ENCODE measurements at places on chromosomes 2 and 18.

DNA sequence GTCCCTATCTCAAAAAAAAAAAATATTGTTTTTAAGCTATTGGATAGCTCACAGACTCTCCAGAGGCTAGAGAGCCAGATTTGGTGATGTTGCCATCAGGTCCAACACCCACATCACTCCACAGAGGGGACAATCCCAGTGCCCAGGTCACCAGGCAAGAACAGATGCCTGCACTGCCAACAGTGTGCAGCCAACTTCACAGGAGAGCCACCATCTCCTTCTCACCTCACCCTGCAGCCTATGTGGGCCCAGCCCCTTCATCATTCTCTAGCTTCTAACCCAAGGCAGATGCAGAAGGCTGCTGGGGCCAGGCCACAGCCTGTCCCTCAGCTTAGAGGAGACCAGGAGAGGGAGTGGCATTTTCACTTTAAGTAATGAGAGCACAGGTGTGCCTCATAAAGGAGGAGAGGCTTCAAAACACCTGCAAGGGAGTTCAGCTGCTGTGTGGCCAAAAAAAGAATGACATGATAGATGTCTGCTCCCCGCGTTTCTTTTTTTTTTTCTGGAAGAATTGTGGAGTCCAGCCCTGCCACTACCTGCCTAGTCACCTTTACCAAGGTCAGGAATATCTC, 98.0 kb upstream of the ZSWIM2 start:
- H3K4me1 ChIP-seq = no peaks in the 10 kb centered on the region
- H3K27ac ChIP-seq = no peak overlapping the region
- H3K27me3 ChIP-seq = no peaks in the 10 kb centered on the region
- H3K4me3 ChIP-seq = no peak overlapping the region

- H3K4me1 ChIP-seq = peaks cover 7% of the 10 kb centered on the region
- DNase-seq = no peak
- H3K27ac ChIP-seq = no peak overlapping the region
- no peak overlapping the region for H3K4me3 ChIP-seq
- H3K27me3 ChIP-seq = no peaks in the 10 kb centered on the region
Measured at GRCh38 chr2:45607701-45608100, 3.4 kb downstream of the SRBD1 start.

- no peaks in the 10 kb centered on the region for H3K4me1 ChIP-seq
- H3K27me3 ChIP-seq = no peaks in the 10 kb centered on the region
- H3K27ac ChIP-seq = no peak overlapping the region
- no peak overlapping the region for H3K4me3 ChIP-seq
- no peak for DNase-seq
Measured at GRCh38 chr2:55365303-55365702, 54.4 kb downstream of the CCDC88A start.

DNA sequence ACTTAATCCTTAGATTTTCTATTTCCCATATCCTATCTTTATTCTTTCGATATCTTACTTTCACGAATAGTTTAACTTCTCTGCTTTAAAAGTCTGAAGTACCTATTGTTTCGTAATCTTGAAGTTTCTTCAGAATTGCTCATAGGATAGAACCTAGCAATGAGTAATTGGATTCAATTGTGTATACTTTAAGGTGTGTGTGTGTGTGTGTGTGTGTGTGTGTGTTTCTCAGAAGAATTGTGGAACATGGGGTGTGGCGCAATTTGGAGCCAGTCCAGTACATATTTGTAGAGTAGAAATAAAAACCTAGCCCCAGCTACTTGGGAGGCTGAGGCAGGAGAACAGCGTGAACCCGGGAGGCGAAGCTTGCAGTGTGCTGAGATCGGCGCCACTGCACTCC, 897.6 kb downstream of the BCL11A start:
- no peak for DNase-seq
- no peak overlapping the region for H3K27ac ChIP-seq
- H3K4me1 ChIP-seq = no peaks in the 10 kb centered on the region

DNA sequence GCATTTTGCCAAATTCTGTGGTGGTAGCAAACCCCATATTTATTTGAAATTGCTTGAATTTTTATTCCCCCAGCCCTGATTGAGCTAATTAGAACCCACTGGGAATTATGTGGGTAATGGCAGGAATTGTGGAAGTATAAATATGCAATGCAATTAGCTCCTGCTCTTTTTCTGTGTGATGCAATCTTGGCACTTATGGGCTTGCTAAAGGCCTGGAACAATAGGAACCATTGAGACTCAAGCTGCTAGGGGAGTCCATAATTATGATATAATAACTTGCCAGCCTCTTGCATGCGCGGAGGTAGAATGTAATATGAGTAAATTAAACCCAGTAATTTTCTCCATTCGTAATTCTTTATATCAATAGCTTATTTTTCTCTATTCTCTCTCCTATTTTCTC, 267.6 kb upstream of the THSD7B start:
- no peaks in the 10 kb centered on the region for H3K4me1 ChIP-seq
- no peaks in the 10 kb centered on the region for H3K27me3 ChIP-seq
- DNase-seq = no peak
- no peak overlapping the region for H3K4me3 ChIP-seq
- H3K27ac ChIP-seq = no peak overlapping the region

DNA sequence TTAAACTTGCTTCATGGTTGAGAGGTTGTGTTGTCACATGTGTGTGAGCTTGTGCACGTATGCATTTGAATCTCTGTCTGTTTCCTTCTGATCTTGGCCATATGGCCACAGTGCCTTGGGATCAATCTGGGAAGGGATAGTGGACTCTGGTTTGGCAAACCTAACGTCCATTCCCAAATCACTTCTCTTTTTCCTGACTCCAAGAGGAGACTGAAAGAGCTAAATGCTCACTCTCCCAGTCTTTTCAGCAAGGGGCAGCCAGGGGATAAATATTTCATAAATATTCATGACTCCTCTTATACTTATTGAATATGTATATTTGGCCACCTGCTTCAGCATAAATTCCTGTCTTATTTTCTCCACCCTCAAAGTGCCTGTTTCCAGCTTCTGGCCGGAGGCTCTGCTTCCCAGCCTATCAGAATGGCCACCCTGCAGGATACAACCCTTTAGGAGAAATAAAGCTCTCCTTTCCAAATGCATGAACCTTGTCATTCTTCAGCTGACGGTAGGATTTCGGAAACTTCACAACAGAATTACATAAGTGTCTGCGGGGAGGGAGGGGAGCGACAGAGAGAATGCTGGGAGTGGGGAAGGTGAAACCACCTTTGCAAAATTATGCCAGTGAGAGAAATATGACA, 112.2 kb upstream of the COPS8 start:
- no peak overlapping the region for H3K4me3 ChIP-seq
- H3K36me3 ChIP-seq = no peaks in the 10 kb centered on the region
- peaks cover 23% of the 10 kb centered on the region for H3K4me1 ChIP-seq
- no peaks in the 10 kb centered on the region for H3K27me3 ChIP-seq
- H3K27ac ChIP-seq = no peak overlapping the region
- DNase-seq = no peak

DNA sequence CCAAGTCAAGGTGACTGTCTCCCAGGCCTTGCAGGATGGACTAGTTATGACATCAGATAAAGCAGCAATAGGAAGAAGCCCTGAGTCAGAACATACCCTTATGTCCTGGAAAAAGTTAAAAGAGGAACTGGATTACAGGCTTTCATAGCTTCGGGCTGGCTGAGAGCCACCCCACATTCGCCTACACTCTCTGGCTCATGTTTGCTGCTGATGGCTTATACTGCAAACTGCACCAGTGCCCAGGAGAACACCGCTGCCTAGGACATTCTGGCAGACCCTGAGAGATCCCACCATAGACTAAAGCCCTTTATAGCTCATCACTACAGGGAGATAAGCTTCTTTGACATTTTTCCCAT, 20.3 kb downstream of the SLC8A1 start:
- H3K4me1 ChIP-seq = no peaks in the 10 kb centered on the region
- H3K36me3 ChIP-seq = no peaks in the 10 kb centered on the region
- DNase-seq = no peak
- no peak overlapping the region for H3K27ac ChIP-seq
- H3K27me3 ChIP-seq = no peaks in the 10 kb centered on the region
- no peak overlapping the region for H3K4me3 ChIP-seq

DNA sequence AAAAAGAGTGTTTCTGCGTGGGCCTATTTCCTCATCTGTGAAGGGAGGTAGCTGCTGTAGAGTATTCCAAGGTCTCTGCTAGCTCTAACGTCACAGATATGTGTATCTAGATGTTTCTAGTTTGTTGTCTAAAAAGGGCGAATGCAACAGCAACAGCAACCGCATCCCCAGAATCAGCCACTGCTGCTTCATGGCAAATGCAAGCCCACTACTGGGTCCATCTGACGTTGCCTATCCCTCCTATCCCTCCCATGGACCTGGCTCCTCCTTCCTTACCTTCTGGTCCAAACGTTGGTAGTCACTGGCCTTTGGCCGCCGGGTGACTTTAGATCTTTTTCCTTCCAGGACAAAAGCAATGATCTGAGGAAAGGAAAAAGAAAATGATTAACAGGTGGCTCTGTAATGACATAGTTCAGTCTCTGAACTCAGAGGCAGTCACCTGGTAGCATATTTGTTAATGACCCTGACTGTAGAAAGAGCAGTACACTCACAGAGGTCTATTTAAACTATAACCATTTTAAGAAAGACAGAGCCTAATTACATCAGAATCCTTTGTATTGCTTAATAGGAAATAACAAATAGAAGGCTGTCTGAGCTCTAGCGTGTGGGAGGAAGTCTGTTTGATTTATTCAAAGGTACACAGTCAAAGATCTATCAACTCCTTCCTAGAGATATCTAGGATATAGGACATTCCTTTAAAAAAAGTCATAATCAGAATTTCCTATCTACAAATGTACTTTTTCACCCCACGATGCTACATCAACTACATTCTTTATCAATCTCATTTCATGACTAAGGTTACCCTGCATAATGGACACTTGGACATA, 2.9 kb downstream of the TGOLN2 start:
- H3K36me3 ChIP-seq = peaks cover 49% of the 10 kb centered on the region
- DNase-seq = no peak
- H3K4me1 ChIP-seq = peaks cover 55% of the 10 kb centered on the region
- H3K27ac ChIP-seq = peak overlapping the region; percentile 92
- H3K27me3 ChIP-seq = no peaks in the 10 kb centered on the region
- H3K4me3 ChIP-seq = peak overlapping the region; percentile 84

- no peaks in the 10 kb centered on the region for H3K27me3 ChIP-seq
- no peak overlapping the region for H3K27ac ChIP-seq
- no peak overlapping the region for H3K4me3 ChIP-seq
Measured at GRCh38 chr2:55459279-55459678, 39.6 kb upstream of the CCDC88A start.

GRCh38 chr2:709138-709765, 32.0 kb upstream of the TMEM18 start:
- no peaks in the 10 kb centered on the region for H3K4me1 ChIP-seq
- H3K4me3 ChIP-seq = no peak overlapping the region
- H3K36me3 ChIP-seq = no peaks in the 10 kb centered on the region
- no peaks in the 10 kb centered on the region for H3K27me3 ChIP-seq
- no peak overlapping the region for H3K27ac ChIP-seq
- DNase-seq = no peak

DNA sequence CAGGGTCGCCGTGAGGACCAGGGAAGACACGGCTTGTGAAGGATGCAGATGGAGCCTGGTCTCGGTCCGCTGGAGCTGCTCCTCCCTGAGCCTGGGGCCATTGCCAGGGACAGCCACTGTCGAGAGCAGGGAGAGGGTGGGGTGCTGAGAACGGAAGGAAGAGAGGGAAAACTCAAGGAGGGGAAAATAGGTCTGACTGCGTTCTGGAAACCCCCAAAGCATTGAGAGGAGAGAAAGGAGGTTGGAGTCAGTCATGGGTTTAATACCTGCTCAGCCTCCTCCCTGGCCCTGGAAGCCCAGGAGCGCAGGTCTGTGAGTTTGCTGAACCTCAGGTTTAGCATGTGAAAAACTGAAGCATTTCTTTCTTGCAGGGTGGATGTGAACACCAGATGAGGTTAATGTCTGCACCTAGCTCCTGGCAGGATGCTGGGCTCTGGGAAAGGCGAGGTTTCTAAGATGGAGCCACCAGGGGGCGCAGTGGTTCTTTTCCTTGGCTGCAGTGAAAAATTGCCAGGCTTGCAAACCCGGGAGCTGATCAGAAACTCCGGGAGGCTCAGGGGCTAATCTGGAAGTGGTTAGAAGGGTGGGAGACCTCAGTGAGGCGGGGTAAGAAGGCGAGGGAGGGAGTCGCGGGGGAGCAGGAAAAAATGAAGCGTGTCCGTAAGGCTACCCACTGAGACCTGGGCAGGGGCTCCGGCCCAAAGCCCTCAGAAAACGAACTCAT, 33.6 kb upstream of the RNF149 start:
- no peaks in the 10 kb centered on the region for H3K36me3 ChIP-seq
- H3K4me1 ChIP-seq = peaks cover 6% of the 10 kb centered on the region
- H3K27ac ChIP-seq = no peak overlapping the region
- DNase-seq = peak; percentile 69

DNA sequence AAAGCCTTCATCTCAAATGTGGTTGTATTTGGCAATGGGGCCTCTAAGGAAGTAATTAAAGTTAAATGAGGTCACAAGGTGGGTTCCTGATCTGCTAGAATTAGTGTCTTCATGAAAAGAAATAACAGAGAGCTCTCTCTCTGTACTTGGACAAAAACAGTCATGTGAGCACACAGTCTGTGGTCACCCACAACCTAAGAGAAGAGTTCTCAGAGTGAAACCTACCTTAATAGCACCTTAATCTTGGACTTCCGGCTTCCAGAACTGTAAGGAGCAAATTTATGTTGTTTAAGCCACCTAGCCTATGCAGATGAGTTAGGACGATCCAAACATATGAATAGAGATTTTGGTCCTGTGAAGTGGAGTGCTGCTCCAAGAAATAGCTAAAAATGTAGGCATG, 758.9 kb downstream of the LRRTM4 start:
- no peaks in the 10 kb centered on the region for H3K36me3 ChIP-seq
- no peaks in the 10 kb centered on the region for H3K27me3 ChIP-seq
- H3K4me1 ChIP-seq = no peaks in the 10 kb centered on the region
- no peak overlapping the region for H3K4me3 ChIP-seq
- H3K27ac ChIP-seq = no peak overlapping the region

GRCh38 chr18:70195014-70195614, 10.4 kb downstream of the RTTN start:
- DNase-seq = no peak
- H3K4me3 ChIP-seq = no peak overlapping the region
- H3K4me1 ChIP-seq = no peaks in the 10 kb centered on the region

DNA sequence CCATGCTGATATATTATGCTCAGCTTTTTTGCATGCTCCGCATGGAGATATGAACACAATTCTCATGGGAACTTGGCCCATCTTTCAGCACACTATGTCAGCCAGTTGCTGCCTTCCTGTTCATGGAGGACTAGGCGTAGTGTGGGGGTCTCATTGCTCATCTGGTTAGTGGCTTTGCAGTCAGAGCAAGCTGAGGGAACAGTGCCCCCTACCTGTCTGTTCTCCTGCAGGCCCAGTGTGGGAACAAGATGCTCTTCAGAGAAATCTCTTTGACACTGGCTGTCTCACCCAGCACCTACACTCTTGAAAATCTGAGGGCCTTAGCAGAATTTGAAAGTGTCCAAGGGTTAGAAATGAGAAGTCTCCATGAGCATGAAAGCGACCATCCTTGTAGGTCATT, 47.1 kb downstream of the SPTBN1 start:
- H3K27me3 ChIP-seq = no peaks in the 10 kb centered on the region
- H3K4me3 ChIP-seq = no peak overlapping the region
- no peaks in the 10 kb centered on the region for H3K4me1 ChIP-seq

GRCh38 chr18:21389903-21390302, 147.9 kb downstream of the GREB1L start:
- no peak overlapping the region for H3K4me3 ChIP-seq
- no peak overlapping the region for H3K27ac ChIP-seq
- DNase-seq = no peak
- no peaks in the 10 kb centered on the region for H3K36me3 ChIP-seq
- no peaks in the 10 kb centered on the region for H3K27me3 ChIP-seq
- no peaks in the 10 kb centered on the region for H3K4me1 ChIP-seq

Data from naive thymus-derived CD4-positive, alpha-beta T cell (primary cell).